ENCODE measurements at places on chromosomes 4 and X. TPM values are rescaled to one million over a fixed set of nuclear protein-coding genes. Genes with fewer than 3 reads are reported as not detected.

GRCh38 chr4:15027921-15028435 lies 25.7 kb downstream of the CPEB2 start:
- no peak for DNase-seq

- DNase-seq = no peak
These were observed 21.4 kb upstream of the PPP2R2C start for GRCh38 chr4:6493658-6494304.

- peak; percentile 78 for DNase-seq
These were observed 100.8 kb upstream of the PLS3 start for GRCh38 chrX:115459883-115460880.

Gene USP46
- 15.3 TPM for total RNA-seq
